ENCODE measurements at places on chromosomes 11 and 22.

DNA sequence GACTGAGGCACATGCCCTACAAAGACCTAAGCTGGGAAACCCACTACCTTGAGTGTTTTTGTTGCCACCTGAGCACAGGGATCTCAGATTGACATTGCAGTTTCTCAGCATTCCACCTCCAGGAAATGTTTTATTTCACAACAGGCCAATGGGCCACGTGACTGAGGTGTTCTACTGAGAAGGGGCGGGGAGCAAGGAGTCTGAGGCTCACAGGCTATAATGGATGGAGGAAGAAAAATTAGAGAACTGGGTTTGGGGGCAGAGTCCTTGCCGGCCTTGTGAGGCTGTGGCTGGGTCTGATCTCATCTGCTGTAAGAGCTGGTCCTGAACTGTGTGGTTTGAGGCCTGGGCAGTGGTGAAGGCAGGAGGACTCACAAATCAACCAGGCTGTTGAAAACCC is 40.7 kb downstream of the ZNF202 start:
- DNase-seq = no peak

DNA sequence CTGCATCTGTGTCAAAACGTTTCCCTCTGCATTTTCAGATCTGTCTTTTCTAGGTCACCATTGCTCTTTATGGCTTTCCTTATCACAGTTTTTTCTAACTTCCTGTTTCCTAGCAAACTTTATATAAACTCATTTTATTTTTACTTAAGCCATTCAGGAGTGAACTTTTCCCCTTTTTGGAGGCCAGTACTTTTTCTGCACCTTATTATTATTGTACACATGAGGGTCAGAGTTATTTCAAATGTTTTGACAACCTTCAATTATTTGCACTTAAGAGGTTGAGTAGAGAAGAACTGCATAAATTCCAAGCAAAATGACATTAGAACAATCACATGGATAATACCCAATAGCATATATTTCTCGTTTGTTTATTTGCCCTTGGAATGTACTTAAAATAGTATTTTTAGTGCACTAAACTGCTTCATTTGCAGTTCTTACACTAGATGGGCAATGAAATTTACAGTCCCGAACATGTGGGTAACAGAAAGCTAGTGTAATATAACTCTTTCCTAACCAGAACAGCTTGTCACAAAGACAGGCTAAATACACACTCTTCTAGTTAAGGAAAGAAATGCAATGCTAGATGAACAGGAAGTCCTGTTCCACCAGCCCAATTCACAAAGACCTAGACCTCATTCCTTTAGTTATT is 79.5 kb downstream of the UBASH3B start:
- no peak for DNase-seq

GRCh38 chr11:79249295-79249993 is 191.4 kb downstream of the TENM4 start:
- no peak for DNase-seq

GRCh38 chr11:124758355-124759265 is 3.5 kb downstream of the ESAM start:
- no peak for DNase-seq

GRCh38 chr11:13336246-13336878 is 58.8 kb downstream of the BMAL1 start:
- DNase-seq = no peak

DNA sequence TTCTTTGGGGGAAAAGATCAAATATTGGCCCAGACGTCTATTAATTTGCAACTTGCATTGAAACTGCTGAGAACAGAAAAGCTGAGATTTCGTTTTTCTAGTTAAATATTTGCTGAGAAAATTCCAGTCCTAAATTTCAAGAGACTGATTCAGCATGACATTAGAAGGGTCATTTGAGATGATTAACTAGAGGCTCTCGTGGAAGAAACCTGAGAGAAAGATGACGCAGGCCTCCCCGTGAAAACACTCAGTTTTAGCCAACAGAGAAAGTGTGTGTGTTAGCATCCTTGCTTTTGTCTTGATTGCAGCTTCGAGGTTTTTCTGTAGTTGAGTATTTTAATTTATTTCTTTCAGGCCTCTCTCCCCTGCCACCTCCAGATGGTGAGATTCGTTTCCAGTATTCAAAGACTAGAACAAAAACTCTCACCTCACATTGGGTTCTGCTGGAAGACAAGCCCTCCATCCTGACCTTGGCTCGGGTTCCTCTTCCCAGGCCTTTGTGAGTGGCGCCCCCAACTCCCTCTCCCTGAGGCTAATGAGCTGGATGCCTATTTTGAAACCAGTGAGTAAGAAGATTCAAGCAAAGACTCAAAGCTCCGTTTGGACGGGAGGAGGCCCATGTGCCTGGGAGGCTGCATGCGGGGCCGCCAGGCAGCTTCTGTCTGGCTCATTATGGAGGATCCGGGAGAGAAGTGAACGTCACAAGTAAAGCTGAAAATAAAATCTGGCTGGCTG is 52.4 kb downstream of the CELSR1 start:
- no peak for DNase-seq

- no peak for DNase-seq
Observed at GRCh38 chr11:120710354-120711131, 199.0 kb downstream of the GRIK4 start.

- DNase-seq = no peak
Observed at GRCh38 chr11:28526406-28526751, 418.2 kb downstream of the METTL15 start.

GRCh38 chr11:45022294-45023064 is 71.8 kb upstream of the TP53I11 start:
- DNase-seq = no peak

- DNase-seq = no peak
Observed at GRCh38 chr11:6094186-6094585, 13.3 kb upstream of the OR56B4 start.

DNA sequence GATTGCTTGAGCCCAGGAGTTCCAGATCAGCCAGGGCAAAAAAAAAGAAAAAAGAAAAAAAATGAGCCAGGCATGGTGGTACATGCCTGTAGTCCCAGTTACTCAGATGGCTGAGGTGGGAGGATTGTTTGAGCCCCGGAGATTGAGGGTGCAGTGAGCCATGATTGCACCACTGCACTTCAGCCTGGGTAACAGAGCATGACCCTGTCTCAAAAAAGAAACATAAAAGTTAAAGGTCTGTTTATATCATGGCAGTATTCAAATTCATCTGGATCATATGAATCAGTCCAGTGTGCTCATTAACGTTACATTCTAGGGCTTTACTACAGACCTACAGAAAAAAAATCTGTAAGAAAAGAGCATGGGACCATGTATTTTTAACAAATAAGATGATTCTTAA is 13.9 kb downstream of the HSD17B12 start:
- no peak for DNase-seq

DNA sequence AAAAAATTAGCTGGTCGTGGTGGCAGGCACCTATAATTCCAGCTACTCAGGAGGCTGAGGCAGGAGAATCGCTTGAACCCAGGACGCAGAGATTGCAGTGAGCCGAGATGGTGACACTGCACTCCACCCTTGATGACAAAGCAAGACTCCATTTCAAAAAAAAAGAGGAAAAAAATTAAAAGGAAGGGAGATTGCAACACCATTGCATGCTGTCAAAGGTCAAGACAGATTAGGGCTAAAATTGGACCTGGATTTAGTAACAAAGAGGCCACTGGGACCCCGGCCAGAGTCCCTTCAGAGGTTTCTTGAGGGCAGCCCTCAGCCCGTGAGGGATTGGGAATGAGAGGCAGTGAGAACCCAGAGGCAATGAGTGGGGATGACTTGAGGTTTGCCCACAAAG is 8.2 kb upstream of the MAFF start:
- no peak for DNase-seq
